T-cell (primary cell): ENCODE measurements at places on chromosomes 1 and 21. TPM values are rescaled to one million over a fixed set of nuclear protein-coding genes. Genes with fewer than 3 reads are reported as not detected.
A peak's percentile ranks its signal among the peaks of the same experiment; 100 is the strongest.

DNA sequence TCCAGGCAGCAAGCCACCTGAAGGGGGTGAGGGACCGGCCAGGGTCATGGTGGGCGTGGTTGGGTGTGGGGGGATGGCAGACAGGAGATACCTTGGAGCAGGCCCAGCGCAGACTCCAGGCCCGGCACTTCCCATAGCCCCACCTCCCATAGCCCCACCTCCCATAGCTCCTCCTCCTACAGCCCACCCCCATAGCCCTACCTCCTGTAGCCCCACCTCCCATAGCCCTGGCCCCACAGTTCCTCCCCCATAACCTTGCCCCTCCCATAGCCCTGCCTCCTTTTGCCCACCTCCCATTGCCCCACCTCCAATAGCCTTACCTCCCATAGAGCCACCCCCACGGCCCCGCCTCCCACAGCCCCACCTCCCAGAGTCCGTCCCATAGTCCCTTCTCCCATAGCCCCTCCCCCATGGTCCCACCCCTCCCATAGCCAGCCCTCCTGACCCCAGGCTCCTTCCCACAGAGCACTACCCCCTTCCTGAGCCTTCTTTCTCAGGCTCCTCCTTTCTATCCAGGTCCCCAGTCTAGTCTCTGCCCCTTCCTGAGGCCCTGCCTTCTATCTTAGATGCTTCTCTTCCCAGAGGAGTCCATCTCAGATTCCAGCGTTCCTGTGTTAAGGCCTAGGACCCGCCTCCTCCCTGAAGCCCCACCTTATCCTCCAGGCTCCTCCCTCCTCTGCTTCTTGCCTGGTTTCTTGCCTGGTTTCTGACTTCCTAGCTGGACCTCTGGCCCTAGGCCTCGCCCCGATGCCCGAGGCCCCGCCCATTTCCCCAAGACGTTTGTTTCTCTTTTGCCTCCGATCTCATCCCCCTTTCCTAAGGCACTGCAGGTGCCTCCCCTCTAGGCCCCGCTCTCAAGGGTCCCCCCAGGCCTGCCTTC is 46.8 kb downstream of the PTPRU start:
- H3K4me1 ChIP-seq, result peaks cover 7% of the 10 kb centered on the region
- no peaks in the 10 kb centered on the region for H3K36me3 ChIP-seq

DNA sequence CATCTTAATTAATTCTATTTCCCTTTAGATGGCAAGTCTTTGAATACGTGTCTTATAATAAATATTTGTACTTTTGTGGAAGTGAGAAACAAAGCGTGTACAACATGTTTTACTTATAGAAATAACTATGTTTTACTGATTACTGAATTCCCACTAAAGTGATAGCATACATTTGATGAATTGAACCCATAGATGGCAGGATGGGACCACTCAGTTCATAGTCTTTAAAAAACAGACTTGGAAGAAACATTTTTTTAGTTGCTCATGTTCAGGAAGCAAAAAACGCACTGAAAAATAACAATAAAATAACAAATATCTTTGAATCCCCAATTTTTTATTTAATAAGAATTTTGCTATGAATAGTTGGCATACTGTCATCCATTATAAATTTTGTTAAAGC is 507.1 kb upstream of the ZRANB2 start:
- H3K27ac ChIP-seq, result no peak overlapping the region
- no peak for DNase-seq
- no peaks in the 10 kb centered on the region for H3K4me1 ChIP-seq
- no peaks in the 10 kb centered on the region for H3K36me3 ChIP-seq

- no peaks in the 10 kb centered on the region for H3K27me3 ChIP-seq
- H3K4me1 ChIP-seq, result no peaks in the 10 kb centered on the region
- H3K27ac ChIP-seq, result no peak overlapping the region
- DNase-seq, result no peak
Observed at GRCh38 chr1:219433496-219434131, 179.3 kb downstream of the ZC3H11B start.

DNA sequence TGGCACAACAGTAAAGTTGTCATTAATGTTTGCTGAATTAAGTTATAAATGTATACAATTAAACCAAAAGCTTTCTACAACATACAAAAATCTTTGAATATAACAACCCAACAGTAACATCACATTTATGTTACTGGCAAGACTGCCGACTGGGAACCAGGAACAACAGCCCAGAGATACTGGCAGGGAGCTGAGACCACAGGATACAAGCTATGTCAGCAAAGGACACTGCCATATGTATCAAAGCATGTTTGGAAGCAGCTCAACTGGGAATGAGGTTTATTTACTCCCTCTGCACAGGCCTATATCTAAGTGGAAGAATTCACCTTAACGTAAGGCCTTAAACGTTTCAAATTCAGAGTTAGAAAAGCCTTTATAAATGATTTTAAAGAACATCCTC is 50.4 kb downstream of the ARHGAP29 start:
- H3K4me3 ChIP-seq, result no peak overlapping the region
- no peaks in the 10 kb centered on the region for H3K36me3 ChIP-seq
- H3K27me3 ChIP-seq, result no peaks in the 10 kb centered on the region
- DNase-seq, result no peak

DNA sequence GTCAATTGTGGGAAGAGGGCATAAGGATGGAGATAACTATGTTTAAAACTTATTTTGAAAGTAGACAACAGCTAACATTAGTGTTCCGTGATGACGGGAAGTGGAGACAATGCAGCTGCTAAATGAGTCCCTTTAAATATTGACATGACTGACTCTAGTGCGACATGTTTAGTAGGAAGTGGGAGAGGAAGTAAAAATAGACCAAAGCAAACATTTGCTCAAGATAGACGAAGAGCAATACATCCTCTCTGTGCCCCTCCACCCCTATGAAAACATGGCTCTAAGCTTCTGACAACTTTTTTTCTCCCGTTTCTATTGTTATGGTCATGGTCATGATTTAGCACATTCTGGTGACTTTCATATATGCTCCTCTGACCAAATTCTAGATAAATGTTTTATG is 60.0 kb upstream of the HMCN1 start:
- no peaks in the 10 kb centered on the region for H3K36me3 ChIP-seq
- peaks cover 11% of the 10 kb centered on the region for H3K4me1 ChIP-seq
- DNase-seq, result no peak
- H3K27me3 ChIP-seq, result no peaks in the 10 kb centered on the region
- peak overlapping the region; percentile 25 for H3K27ac ChIP-seq

The DNAI4 gene
- total RNA-seq, result 5.6 TPM

DNA sequence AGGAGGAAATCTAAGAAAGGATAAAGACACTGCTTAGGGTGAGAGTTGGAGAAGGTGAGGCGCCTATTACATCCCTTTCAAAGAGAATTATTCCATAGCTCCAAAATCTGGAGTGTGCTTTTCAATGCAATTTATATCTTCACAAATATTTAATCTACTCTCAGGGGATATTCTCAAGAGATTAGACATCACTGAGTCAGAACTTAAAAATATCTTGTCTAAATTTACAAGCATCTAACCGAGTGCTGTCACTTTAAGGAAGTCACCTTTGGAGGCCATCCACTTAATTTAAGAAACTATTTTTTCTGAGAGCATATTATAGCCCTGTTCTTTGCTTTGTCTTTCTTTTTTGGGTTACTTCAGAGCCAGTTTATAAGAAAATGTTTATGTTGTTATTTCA is 134.6 kb downstream of the TNFSF18 start:
- no peaks in the 10 kb centered on the region for H3K4me1 ChIP-seq
- H3K27ac ChIP-seq, result no peak overlapping the region
- H3K27me3 ChIP-seq, result no peaks in the 10 kb centered on the region
- DNase-seq, result no peak
- no peak overlapping the region for H3K4me3 ChIP-seq

The OR4F16 gene
- not detected for total RNA-seq

- DNase-seq, result no peak
- peaks cover 25% of the 10 kb centered on the region for H3K4me1 ChIP-seq
- H3K36me3 ChIP-seq, result no peaks in the 10 kb centered on the region
Observed at GRCh38 chr1:179953974-179954492, 577 bp upstream of the CEP350 start.

The RSPH1 gene
- 0.12 TPM for total RNA-seq

The NR1I3 gene
- total RNA-seq, result not detected

The LYPD8 gene
- total RNA-seq, result not detected
